ENCODE measurements at places on chromosomes 6 and 20.

GRCh38 chr20:38590676-38591473 is 9.9 kb downstream of the ADIG start:
- no peak for DNase-seq

DNA sequence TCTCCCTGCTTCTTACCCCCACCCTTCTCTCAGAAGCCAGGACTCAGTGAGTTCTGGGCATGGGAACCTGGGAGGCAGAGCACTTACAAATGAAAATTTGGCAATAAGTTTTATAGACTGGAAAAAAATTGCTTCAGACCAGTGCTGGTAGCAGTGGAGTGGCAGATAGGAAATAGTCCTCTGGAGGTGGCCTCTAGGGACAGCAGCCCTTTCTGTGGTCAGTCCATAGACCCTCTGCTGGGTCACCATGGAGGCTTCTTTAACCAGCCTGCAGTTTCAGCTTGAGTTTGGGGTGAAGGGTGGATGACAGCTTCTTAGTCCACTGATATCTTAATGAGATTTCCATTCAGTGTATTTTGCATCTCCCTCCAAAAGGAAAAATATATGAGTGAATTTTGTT is 179.1 kb downstream of the ARID1B start:
- DNase-seq: no peak

- no peak for DNase-seq
Measured at GRCh38 chr6:89522778-89523177, 89.8 kb downstream of the ANKRD6 start.

GRCh38 chr20:20255099-20255498 is 112.8 kb upstream of the INSM1 start:
- DNase-seq: no peak

- no peak for DNase-seq
Measured at GRCh38 chr6:46490425-46491200, 636 bp downstream of the RCAN2 start.

DNA sequence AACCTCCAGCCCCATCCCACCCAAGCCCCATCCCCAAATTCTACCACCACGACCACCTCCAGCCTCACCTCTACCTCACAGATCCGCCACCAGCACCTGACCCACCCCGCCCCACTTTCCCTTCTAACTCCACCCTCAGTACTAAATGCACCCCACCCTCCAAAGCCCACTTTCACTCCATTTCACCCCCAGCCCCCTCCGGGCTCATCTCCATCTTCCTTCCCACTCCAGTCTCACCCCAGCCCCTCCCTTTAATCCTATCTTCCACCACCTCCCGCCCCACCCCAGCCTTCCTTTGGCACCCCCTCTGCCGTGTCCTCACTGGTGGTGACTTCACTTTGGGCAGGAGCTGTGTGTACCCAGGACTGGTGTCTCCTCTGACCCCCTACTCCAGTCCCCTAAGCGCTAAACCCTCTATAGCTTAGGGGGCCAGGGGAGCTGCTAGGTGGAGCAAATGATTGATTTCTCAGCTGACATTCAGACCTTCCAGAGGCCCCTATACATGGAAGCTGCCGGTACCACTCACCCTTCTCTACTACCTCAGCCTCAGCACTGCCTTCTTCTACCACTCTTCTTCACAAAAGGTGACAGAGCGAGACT is 2.8 kb upstream of the NSFL1C start:
- DNase-seq: no peak
